HAP-1 (cell line): ENCODE measurements at places on chromosomes 2 and 18.

DNA sequence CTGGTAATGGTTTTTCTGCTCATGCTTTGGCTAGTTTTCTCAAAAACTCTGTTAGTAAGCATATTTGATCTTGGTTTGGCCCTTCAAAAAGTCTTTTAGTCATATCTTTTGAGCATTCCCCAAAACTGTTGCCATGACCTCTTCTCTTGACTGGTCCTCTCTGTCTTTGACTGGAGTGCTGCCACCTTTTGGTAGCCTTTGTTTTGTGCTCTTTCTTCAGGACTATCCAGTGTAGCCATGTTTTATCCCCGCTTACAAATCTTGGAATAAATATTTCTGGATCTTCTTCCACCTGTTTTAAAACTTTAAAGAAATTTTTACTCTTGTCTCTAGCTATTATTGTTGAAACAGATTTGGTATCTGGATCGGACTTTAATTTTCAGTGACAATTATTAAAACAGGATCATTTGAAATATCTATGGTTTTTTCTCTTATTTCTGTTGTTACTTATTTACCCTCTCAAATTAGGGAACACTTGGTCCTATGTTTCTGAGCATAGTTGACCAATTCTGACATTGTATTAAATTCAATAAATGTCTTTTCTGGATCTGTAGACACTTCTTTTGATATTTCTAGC is 965 bp upstream of the ELOA2 start:
- peak; percentile 60 for DNase-seq

DNA sequence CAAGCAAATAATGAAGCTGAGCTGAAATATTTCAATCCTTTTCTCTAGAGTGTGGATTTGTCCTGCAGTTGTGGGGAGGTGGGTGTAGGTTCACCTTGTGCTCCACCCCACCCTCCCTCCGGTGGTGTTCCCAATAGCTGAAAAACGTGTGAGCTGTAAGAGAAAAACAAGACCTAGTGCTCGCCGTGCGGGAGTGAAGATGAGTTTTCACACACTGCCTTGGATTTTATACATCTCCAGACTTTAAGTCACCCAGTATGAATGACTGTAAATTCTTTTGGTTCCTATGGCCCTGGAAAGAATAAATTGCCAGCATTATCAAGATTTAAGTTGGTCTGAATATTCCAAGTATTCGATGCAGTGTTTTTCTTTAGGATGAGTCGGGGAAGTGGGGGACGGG is 1.9 kb upstream of the SOX11 start:
- no peak for DNase-seq

- DNase-seq, result no peak
Measured at GRCh38 chr18:62792016-62792415, 76.7 kb downstream of the PHLPP1 start.

GRCh38 chr18:12299862-12300261 is 8.2 kb upstream of the TUBB6 start:
- no peak for DNase-seq

DNA sequence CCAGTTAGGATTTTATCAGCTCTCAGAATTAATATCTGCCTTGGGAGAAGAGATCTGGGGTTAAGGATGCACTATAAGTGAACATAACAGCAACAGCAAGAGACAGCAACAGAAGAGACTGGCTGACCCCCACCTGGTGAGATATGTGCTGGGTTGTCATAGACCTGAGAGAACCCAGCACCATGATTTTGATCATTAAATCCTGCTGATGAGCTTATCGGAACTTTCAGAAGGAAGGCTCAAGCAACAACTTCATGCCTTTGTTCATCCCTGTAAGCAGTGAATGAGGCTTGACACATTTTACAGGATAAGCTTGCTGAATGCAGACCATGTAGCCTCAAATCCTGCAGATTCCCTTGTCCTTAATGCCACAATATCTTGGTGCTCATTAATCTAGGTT is 100.0 kb downstream of the POLE4 start:
- DNase-seq, result no peak

GRCh38 chr2:191693166-191693565 is 15.2 kb downstream of the NABP1 start:
- DNase-seq, result no peak

DNA sequence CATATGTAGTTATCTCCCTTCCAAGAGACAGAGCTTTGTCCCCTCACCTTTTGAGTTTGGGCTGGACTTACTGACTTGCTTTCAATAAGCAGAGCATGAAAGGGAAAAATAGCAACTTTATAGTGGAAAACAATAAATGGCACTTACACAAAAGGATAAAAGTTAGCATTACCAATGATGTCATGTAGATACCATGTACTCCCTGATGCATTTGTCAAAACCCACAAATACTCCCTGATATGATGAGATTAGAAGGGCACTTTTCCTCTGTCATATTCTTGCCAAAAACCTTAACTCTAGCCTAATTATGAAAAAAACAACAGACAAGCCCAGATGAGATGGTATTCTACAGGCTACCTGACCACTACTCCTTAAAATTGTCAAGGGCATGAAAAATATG is 16.0 kb downstream of the HIBCH start:
- DNase-seq, result no peak

DNA sequence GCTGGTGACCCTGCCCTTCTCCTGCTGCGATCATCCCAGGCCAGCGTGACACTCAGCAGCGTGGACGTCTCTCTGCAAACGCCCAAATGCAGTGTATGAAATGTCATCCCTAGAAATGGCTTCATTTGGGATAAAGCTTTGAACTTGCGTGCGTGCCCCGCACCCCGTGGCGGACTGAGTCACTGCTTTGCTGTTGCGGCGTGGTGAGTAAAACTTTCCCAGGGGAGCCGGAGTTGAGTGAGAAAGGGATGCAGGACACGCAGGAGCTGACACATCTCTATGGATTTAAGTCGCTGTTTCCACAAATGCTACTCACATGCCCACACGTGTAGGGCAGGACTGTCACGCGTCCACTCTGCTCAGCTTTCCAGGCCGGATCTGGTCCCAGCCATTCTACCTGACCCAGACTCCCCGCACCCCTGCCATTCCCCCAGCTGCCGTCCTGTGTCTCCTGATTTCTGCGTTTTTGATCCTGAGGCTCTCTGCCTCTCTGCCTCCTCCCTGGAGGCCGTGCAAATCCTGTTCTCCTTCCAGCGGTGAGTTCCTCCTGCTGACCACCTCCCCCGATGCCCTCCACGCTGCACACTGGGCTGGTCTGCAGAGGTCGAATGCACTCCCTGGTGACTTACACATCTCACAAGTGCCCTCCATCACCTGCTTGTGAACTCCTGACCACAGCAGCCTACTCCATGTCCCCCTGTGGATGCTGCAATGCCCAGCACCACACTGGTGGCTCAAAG is 88.9 kb downstream of the MBP start:
- no peak for DNase-seq

DNA sequence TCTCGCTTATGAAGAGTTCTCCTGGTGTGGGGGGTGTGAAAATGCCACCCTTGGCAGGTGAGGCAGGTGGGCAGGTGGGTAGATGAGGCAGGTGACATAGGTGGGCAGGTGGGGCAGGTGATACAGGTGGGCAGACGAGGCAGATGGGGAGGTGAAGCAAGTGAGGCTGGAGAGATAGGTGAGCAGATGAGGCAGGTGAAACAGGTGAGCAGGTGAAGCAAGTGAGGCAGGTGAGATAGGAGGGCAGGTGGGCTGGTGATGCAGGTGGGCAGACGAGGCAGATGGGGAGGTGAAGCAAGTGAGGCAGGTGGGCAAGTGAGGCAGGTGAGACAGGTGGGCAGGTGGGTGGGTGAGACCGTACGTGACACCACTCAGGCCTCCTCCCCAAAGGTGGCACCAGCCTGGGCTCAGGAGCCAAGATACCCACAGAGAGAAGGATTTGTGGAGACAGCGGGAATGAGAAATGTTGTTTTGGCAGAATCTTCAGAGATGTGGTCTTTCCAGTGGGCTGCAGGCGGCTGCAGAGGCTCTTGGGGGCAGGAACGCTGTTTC is 232.3 kb upstream of the MYT1L start:
- no peak for DNase-seq

GRCh38 chr2:134611316-134611715 is 107.5 kb downstream of the TMEM163 start:
- no peak for DNase-seq

DNA sequence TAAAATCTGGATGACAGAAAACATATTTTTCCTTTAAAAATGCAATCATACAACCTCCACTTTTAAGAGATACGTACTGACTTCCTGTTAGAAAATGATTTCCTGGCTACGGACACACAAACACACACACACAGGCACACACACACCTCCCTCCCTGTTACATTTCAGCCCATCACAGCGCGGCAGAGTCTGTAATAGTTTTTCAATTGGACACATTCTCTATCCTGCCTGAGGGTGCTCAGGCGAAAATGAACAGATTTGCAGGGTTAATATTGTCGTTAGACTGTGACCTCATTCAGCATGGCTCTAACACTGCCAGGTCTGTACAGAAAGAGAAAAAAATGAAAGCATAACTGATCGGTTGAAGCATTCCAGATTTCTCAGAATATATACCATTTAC is 45.0 kb downstream of the KCTD1 start:
- no peak for DNase-seq

DNA sequence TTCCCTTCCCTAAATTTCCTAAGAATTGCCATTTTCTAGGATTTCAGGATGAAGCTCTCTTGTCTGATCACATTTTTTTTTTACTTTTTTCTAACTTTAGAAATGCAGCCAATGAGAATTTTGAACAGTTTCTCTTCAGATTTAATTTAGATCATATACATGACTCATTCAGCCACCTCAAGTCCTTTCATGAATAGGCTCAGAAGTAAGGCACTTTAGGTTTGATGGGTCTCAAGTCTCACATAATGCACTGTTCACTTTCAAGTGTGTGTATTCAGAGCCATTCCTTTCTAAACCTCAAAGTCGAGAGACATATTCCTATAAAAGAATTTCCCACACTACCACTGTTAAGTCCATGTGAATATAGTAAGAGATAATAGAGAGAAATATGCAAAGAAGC is 614.1 kb upstream of the VRK2 start:
- no peak for DNase-seq

DNA sequence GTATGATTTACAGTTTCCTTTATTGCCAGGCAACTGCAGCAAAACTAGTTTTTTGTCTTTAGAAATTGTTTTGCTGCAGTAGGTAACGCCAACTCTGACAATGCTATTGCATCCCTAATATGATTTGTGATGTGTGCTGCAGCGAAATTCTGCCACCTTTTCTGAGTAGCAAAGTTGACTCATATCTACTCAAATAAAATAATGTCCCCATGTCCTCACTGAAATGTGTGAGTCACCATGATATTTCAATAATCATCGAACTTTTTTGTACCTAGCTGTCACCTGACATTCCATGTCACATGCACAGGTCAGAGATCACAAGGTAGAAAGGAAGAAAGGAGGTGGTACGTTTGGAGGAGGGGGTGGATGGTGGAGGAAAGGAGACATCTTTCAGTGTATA is 205.0 kb downstream of the RAD51AP2 start:
- DNase-seq, result no peak

DNA sequence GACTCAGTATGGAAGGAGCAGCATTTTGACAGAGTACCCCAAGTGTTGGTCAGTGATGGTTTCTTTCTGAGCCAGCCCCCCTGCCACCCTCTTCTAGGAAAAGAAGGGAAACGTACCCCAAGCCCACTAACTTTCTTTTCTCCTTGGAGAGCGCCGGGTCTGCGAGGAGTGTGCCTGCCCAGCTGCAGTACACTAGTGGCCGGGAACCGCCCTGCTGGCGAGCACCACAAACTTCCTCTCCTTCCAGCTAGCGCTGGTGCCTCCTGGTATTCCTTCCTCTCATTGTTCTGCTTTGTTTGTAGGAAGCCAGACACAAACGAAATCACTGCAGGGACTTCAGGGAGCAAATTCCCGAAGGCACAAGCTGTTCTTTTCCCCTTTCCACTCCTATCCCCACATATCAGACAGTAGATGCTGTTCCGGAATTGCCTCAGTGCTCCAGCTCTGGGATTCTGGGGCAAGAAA is 1.8 kb downstream of the CCDC85A start:
- DNase-seq, result peak; percentile 27

DNA sequence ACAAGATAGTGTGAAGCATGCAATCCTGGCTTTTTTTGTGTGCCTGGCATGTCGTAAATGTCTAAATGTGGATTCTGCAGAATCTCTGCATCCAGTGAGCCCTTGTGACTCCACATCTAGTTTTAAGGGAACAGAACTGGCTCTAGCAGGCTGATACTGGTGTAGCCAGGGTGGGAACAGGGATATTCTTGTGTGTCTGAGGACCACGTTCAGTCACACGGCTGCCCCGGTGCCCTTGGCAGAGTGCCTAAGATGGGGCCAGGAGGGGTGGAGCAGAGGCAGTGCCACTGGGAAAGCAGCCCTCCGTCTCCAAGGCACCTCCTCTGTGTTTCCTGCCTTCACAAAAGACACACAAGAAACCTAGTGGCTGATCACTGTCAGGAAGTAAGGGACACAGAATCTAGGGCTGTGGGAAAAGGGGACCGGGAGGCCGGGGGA is 91.5 kb upstream of the PARD3B start:
- peak; percentile 13 for DNase-seq

- no peak for DNase-seq
Measured at GRCh38 chr2:21620771-21621170, 497.0 kb downstream of the TDRD15 start.

GRCh38 chr2:43387092-43388062 is 161.0 kb upstream of the ZFP36L2 start:
- DNase-seq, result no peak

- DNase-seq, result peak; percentile 51
Measured at GRCh38 chr2:73987109-73987947, 2.6 kb downstream of the TET3 start.

GRCh38 chr2:137943678-137944347 is 20.5 kb upstream of the HNMT start:
- no peak for DNase-seq

- peak; percentile 52 for DNase-seq
Measured at GRCh38 chr2:13121096-13121495, 404.4 kb downstream of the TRIB2 start.

DNA sequence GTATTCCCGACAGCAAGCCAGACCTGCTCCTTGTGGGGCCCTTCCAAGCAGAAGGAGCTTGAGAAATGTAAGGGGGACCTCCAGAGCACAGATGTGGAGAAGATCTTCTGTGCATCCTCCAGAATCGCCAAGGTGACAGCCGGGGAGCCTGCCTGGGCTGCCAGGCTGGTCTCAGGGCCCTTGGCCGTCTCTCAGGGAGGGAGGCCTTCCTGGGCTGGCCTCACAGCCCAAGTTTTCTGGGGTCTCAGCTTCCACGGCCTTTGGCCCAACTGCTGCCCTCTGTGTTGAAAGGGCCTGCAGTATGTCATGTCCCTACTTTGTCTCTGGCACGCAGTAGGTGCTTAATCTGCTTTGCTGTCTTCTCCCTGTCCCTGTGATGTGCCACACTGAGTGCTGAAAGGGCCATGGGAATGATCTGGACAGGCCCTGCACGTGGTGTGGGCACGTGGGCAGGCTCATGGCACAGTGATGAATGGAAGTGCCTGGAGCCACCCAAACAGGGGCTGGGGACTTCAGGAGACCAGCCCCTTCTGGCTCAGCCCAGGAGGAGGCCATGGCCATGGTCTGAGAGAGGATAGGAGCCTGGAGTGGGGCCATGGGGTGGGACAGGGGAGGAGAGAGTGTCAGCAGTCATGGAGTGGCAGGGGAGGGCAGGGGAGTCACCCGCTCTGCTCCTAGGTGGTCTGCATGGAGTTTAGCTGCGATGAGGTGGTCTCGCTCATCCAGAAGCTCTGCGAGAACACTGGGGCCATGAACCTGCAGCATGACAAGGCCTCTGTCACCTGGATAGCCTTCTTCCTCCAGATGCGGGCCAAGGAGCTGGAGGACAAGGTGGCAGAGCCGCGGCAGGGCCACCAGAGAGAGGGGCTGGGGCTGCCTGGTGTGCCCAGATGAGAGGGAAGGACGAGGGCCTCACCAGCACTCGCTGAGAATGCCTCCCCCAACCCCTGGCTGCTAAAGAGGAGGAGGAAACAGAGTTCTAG is 35.4 kb downstream of the HJURP start:
- no peak for DNase-seq
